ENCODE measurements at places on chromosomes 6 and 20.

DNA sequence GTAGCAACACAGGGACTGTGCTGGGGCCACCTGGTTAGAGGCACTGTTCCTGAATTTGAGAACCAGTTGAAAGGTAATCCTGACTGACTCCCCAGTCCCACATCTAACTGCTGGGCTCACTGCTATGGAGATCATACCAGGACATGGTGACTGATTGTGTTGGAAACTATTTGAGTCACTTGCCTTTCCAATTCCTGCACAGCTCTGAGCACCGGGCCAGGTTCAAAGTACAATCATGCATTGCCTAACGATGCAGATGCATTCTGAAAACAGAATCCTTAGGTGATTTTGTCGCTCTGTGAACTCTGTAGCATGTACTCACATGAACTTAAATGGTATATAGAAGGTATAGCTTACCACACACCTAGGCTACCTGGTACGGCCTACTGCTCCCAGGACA is 215.3 kb downstream of the BMP7 start:
- no peak for DNase-seq

DNA sequence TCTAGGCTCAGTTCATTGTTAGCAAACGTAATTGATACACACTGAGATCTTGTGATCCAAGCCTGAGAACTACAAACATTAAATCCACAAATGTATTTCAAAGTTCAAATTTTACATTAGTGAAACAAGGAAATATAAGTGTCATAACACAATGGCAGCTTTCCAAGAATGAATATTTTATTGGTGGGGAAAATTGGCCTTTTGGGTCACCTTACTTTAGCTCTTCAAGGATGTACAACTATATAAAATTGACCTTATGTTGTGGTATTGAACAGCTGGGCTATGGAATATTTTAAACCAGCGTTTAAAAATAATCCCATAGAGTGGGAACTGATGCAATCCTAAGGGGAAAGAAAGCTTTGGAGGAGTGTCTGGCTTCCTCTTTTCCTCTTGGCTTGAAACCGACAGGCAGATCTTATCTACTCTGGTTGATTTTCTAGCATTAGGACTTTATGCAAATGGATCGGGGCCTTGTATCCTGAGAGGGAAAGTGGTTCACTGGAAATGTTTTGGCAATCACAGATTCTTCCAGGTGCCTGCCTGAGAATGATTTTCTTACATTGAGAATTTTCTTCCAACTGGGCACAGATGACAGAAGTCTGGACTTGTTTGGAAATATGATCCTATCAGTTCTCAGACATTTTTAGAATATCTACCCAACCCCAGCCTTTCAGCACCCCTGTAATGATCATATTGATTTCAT is 184.8 kb upstream of the ECI2 start:
- no peak for DNase-seq

DNA sequence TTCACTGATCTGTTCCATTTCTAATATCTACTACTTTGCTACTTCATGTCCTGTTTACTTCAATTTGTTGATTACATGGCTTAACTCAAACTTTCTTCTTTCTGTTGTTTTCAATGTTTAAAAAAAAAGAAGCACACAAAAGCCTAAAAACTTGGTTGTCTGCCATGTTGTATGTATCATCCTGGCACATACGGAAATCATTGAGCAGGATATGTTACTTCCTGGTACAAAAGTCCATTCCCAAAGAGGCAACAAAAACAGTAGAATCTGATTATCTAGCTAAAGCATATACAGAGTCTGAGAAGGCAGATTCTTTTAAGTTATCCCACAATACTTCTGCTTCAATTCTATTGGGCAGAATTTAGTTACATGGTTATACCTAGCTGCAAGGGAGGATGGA is 14.5 kb upstream of the COL12A1 start:
- no peak for DNase-seq

- DNase-seq, result no peak
Observed at GRCh38 chr20:4820806-4821518, 99.3 kb downstream of the PRND start.

GRCh38 chr6:159760602-159761057 is 1.2 kb upstream of the ACAT2 start:
- no peak for DNase-seq

- DNase-seq, result no peak
Observed at GRCh38 chr6:75438013-75438431, 55.6 kb downstream of the FILIP1 start.

DNA sequence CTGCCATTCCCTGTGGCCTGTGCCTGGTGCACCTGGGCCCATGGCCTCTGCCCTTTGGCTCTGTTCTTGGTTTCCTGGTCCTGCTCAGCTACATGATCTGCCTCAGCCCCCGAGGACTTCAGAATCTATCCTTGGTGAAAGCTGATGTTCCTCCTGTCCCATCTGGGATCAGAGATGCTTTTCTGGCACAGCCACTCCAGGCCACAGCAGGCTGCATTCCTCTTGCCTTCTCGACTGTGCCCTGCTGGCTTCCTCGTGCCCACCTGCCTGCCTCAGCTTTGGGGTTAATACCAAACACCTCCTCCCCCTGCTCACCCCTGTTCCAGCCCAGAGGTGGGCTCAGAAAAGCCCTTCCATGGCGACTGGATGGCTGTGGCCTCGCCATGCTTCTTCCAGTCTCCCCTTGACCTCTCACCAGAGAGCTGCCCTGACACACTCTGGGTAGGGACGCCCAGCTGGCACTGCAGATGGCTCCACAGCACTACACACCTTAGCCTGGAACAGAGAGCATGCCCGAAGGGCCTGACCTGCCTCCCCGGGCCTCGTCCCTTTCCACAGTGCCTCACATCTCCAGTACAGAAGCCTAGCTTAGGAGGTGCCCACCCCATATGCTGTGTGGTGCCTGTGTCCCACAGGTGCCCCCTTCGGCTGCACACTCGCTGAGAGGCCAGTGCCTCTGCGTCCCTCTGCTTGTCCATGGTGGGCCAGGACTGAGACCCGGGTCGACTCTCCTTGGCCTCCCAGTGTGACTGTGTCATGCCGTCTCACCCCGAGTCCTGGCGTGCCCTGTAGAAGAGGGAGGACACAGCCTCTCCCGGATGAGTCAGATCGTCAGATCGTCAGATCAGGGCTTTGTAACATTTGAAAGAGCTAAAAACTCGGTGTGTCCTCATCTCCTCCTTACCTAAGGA is 148.8 kb downstream of the DTNBP1 start:
- no peak for DNase-seq

GRCh38 chr6:136582711-136583471 is 32.7 kb upstream of the MAP7 start:
- DNase-seq, result no peak

- no peak for DNase-seq
Observed at GRCh38 chr6:73234733-73235132, 9.4 kb upstream of the KHDC1L start.

DNA sequence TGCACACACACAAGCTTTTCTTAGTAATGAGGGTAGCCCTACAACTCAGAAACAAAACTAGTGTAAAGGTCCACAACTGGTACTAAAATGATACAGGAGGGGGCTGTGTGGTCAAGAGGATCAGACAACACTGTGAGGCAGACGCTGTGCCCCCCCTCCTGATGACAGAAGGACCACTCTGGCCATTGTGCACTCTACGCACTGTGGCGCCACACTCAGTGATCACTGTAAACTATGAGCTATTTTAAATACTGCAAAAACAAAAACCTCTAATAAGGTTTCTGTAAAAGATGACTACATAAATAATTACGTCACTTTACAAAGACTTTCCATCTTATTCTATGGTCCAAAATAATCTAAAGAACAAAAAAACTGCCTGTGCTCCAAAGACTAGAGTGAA is 96.1 kb downstream of the SLC23A2 start:
- DNase-seq, result no peak

DNA sequence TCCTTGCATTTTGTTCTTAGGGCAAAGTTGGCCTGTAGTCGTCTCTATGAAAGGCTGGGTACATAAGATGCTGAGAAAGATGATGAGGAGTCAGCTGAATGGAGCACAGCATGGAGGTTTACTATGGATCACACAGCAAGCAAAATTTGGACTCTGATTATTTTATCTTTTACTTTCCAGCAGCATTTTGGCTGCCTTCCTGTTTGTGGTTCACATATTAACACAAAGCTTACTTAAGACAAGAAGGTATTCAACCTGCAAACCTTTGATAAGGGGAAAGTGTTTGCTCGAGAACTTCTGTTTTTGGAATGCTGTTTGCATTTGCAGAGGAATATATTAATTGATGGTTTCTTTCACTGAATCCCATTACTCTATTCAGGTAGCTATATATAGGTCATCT is 103.1 kb upstream of the ENPP5 start:
- no peak for DNase-seq

DNA sequence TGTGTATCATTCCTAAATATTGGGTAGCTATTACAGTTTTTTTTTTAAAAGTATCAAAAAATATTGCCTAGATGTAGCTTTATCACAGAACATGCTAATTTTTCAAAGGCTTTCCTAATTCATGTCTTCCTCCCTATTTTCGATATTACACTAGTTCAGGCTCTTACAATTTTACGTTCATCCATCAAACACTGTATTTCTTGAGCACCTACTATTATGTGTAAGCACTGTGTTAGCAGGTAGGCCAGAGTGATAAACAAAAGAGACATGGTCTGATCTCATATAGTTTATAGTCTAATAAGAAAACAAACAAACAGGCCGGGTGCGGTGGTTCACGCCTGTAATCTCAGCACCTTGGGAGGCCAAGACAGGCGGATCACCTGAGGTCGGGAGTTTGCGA is 69.5 kb downstream of the FAM217A start:
- DNase-seq, result no peak

DNA sequence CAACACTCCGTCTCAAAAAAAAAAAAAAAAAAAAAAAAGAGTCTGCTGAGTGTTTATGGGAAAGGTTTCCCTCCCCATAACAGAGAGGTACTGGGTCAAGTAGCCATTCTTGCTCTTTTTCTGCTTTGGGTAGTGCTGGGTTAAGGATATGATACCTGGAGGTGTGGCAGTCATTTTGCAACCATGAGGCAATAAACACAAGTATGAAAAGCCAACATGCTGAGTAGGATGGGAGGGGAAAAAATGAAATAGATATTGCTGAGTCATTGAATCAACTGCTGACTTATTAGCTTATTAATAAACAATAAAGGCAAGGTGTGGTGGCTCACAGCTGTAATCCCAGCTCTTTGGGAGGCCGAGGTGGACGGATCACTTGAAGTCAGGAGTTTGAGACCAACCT is 2.3 kb upstream of the TOMM34 start:
- DNase-seq, result no peak

GRCh38 chr20:10699489-10699888 is 25.7 kb upstream of the JAG1 start:
- no peak for DNase-seq

DNA sequence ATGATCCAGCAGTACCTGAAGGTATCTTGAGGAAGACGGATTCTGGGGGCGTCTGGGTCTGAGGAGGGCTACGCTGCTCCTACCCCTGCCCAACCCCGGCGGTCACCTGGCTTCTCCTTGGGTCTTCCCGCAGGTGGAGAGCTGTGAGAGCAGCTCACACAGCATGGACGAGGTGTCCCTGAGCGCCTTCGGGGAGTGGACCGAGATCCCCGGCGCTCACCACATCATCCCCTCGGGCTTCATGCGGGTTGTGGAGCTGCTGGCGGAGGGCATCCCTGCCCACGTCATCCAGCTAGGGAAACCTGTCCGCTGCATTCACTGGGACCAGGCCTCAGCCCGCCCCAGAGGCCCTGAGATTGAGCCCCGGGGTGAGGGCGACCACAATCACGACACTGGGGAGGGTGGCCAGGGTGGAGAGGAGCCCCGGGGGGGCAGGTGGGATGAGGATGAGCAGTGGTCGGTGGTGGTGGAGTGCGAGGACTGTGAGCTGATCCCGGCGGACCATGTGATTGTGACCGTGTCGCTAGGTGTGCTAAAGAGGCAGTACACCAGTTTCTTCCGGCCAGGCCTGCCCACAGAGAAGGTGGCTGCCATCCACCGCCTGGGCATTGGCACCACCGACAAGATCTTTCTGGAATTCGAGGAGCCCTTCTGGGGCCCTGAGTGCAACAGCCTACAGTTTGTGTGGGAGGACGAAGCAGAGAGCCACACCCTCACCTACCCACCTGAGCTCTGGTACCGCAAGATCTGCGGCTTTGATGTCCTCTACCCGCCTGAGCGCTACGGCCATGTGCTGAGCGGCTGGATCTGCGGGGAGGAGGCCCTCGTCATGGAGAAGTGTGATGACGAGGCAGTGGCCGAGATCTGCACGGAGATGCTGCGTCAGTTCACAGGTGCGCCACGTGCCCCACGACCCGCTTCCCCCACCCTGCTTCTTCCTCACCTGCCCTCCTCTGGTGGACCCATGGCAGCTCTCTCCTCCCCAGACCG is 166.9 kb upstream of the RNF24 start:
- DNase-seq, result no peak

DNA sequence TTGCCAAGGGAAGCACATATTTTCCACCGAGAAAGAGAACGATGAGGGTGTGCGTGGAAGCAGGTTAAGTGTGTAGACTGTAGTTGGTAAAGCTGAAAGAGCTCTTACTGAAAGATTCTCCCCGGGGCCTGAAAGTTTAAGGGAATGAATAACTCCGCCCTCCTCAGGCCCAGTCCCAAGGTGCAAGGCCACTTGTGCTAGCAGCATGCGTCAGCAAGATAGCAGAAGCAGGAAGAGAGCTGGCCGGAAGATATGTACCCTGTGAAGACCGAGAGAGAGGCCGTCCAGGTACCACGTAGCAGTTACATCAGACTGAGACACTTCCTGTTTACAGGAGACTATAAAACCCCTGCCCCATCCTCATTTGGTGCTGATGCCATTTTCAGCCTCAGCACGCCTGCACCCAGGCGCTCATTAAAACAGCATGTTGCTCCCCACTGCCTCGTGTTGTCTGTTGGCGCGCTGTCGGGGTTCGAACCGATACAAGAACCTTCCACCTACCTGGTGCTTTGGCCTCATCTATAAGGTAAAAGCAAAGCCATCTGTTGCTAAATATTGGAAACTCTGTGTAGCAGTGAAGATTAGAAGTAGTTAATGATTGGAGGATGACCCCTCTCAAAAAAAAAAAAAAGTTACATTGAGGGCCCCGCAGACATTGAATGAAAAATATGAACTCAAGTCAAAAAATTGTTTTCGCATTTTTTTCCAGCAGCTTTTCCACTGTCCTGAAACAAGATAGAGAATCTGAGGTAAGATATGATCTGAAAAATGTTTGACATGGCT is 18.6 kb upstream of the FAM135A start:
- DNase-seq, result no peak

All from activated CD4-positive, alpha-beta T cell treated with anti-CD3 and anti-CD28 coated beads, Interleukin-2, Interleukin-4, amounts not matched to agents 100 ng/mL and 50 ng/mL, durations not matched to agents 16 hours and 8 hours (primary cell).